ENCODE measurements at places on chromosomes 5 and 9.

DNA sequence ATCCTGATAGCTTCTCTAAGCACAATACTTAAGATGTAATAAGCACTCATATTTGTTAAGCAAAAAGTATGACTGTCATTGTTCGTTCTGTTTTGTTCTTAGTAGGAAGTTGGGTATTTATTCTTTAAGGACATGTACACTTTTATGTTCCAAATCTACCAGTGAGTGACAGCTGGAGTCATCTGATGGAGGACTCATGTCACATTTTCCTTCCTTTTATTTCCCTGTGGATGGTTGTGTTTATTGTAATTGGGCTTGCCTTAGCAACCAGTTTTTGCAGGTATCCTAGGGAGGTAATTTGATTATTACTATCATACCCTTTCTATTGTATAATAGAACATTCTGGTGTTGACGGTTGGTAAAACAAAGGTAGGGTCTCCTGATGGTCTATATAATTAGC, 145.7 kb downstream of the ZSWIM6 start:
- no peak overlapping the region for H3K4me3 ChIP-seq
- H3K27ac ChIP-seq: no peak overlapping the region
- DNase-seq: no peak
- no peaks in the 10 kb centered on the region for H3K36me3 ChIP-seq
- H3K4me1 ChIP-seq: no peaks in the 10 kb centered on the region
- H3K27me3 ChIP-seq: no peaks in the 10 kb centered on the region

DNA sequence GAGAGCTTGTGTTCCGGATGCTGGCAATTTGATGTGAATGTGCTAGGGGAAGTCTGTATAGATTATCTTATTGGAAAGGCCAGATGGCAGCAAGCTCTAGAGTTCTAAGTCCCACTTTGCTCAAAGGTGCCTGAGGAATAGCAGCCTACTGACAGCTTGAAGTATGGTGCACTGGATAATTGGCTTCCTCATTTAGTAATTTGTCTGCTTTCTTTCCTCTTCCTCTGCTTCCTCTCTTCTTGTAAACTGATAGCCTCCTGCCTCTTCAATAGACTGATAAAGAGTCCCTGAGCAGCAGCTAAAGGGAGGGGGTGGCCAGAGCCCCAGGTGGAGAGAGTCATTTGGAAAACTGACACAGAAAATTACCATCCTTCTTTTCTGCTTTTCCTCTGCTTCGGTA, 177.3 kb downstream of the FGF1 start:
- DNase-seq: no peak
- peaks cover 48% of the 10 kb centered on the region for H3K4me1 ChIP-seq
- H3K27ac ChIP-seq: no peak overlapping the region
- no peaks in the 10 kb centered on the region for H3K36me3 ChIP-seq

- H3K36me3 ChIP-seq: no peaks in the 10 kb centered on the region
- H3K27me3 ChIP-seq: no peaks in the 10 kb centered on the region
- DNase-seq: no peak
- no peak overlapping the region for H3K27ac ChIP-seq
- H3K4me1 ChIP-seq: peaks cover 13% of the 10 kb centered on the region
Measured at GRCh38 chr9:3824581-3824980, 298.8 kb upstream of the RFX3 start.

DNA sequence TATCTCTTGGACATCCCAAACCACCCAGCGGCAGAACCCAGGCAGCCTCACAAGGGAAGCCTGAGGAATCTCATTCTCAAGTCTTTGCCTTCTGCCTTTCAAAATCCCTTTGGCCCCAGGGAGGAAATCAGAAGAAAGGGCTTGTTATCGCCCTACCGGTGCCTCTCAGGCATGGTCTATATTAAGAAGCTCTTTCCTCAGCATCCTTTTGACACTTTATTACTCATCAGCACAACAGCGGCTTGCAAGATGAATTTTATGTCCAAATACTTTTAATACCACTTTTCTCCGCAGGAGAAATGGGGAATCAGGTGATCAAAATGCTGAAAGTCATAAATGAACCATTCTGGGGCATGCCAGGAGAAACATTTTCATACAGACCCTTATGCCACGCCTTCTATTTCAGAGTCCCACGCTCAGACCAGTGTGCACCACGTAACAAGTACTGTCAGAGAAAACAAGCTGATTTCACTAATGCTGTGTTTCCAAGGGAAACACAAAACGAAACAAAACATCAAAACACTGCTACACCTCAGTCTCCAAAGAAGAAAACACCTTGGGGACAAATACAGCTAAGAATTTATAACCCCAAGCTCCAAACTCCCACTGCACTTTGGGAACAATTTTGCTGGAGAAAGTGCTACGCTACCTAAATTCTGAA, 30.0 kb downstream of the RAPGEF1 start:
- no peaks in the 10 kb centered on the region for H3K27me3 ChIP-seq
- peaks cover 9% of the 10 kb centered on the region for H3K4me1 ChIP-seq
- no peak overlapping the region for H3K27ac ChIP-seq
- no peak for DNase-seq
